ENCODE measurements at places on chromosomes 13 and 19.
A peak's percentile ranks its signal among the peaks of the same experiment; 100 is the strongest.

GRCh38 chr13:113357529-113357928 is 6.4 kb downstream of the GRTP1 start:
- DNase-seq, result peak; percentile 50

GRCh38 chr13:62906896-62907295 is 1491.2 kb upstream of the PCDH20 start:
- no peak for DNase-seq

GRCh38 chr19:48111280-48111679 is 663 bp upstream of the PLA2G4C start:
- no peak for DNase-seq

- no peak for DNase-seq
These were observed 953.1 kb downstream of the PCDH17 start for GRCh38 chr13:58584610-58585009.

DNA sequence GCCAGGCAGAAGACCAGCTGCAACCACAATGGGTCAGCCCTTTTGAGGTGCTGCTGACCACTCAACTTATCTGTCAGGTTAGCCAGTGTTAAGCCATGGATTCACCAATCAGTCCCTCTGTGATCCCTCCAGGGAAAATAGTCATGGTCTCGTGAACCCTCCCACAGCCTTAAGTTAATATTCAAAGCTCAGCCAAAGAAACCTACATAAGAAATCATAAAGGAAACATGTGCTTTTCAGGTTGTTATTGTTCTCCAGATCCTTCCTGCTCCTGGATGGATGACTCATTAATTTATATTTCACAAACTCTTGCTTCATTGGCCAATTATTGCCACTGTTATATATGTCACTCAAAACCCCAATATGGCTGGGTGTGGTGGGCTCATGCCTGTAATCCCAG is 161.9 kb downstream of the B3GLCT start:
- no peak for DNase-seq

GRCh38 chr19:51686171-51686570 is 7.0 kb upstream of the SPACA6 start:
- DNase-seq, result no peak

DNA sequence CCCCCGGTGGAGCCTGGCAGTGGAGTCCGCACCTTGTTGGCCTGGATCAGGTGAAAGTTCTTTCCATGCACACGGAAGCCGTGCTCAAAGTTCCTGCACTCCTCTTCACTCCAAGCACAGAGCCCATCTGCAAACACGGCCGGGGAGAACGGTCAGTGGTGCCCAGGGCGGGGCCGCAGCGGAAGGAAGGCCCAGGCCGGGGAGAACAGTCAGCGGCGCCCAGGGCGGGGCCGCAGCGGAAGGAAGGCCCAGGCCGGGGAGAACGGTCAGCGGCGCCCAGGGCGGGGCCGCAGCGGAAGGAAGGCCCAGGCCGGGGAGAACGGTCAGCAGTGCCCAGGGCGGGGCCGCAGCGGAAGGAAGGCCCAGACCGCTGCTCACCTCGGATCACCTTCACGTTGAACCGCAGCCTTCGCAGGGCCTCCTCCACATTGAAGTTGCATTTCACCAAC is 20.6 kb upstream of the PLPP2 start:
- no peak for DNase-seq

DNA sequence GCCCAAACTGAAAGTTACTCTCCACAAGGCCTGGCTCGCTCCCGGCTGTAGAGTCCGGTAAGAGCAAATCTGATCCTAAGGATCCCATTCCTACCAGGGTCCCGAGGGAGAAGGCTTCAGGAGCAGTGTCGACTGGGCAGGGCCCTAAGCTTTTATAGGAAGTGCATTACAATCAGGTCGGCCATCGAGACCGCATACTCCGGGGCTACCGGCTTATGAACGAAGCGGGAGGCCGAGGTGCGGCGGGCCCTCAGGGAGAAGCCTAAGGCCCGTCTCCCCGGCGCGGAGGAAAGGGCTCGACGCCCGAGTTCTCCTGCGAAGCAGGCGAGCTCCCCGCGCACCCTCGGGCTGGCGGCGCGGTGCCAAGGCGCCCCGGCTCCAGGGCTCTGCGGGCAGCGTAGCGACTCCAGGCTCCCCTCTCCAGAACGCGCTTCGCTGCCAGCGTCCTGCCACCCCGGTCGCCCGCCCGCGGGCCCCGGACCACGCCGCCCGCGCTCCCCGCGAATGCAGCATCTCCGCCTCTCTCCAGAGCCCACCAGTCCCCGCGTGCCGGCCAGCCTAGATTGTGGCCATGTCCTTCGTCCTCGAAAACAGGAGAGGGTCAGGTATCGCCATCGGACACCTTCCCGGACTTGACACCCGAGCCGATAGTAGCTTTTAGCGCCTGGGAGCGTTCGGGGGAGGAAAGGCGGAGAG is 1.4 kb downstream of the EFNB2 start:
- DNase-seq, result peak; percentile 37

DNA sequence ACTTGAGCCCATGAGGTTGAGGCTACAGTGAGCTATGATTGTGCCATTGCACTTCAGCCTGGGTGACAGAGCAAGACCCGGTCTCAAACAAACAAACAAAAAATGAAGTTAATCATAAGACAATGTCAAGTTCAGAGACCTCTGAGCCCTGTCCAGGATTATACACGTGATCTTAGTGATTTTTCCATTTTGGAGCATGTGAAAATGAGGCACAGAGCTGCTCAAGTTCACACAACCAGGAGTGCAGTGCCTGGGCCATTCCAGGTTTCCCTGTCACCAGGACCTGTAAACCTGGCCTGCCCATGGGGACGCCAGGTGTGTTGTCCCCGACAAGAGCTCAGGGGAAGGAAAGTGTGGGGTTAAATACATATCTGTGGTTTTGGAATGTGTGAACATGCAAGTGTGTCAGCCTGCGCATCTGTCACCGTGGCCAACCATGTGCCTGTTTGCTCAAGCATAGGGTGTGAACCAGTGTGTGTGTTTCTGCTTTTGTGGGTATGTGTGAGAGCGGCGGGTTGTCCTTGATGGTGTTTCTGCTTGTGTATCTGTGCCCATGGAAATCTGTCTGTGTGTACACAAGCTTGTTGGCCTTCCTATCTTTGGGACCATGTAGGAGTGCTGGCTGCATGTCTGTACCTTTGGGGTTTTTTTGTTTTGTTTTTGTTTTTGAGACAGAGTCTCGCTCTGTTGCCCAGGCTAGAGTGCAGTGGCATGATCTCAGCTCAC is 1.5 kb upstream of the FXYD1 start:
- DNase-seq, result no peak

GRCh38 chr13:99388334-99388923 is 81.2 kb upstream of the GPR183 start:
- DNase-seq, result no peak

GRCh38 chr13:71663431-71663830 is 203.6 kb downstream of the DACH1 start:
- DNase-seq, result no peak
